GM13976 (cell line): ENCODE measurements at places on chromosomes 12 and 14.

DNA sequence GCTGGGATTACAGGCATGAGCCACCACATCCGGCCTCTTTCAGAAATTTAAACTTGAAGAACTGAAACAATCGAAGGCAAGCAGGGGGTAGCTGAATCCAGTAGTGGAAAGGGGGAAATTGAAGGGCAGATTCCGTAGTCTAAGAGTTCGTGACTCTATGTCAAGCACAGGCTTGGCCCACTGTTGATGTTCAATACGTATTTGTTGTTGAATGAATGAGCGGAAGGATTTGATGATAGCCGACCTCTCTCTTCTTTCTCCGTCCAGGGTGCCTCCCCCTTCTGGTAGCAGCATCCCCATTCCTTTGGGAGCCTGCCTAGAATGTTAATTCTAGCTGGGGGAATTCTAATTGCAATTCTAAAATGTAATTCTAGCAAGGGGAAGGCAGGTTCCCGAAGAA, 59.8 kb upstream of the MED13L start:
- DNase-seq: no peak

GRCh38 chr12:110171186-110171538, 47.0 kb downstream of the IFT81 start:
- no peak for DNase-seq

DNA sequence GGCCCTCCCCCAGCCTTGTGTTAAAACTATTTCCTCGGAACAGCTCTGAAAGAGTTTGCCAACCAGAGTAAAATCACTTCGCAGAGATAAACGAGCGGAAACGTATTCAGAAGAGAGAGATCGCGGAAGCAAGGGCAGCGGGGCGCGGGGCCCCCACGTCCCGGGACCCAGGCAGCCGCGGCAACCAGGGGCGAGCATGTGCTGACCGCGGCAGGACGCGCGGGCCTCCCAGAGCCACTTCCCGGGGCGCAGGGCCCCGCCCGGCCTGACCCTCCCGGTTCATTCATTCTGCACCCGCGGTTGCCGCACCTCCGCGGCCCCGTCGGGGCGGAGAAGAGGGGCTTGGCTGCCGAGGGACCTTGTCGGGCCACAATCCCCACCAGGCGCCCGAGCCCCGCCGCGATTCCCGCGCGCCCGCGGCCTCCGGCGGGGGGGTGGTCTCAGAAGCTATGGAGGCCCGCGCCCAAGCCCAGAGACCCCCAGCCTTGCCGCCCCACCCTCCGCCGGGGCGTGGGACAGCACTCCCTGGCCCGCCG, 598 bp downstream of the UBE2N start:
- DNase-seq: peak; percentile 44

GRCh38 chr12:121799156-121799841, 4.5 kb upstream of the SETD1B start:
- DNase-seq: peak; percentile 77

DNA sequence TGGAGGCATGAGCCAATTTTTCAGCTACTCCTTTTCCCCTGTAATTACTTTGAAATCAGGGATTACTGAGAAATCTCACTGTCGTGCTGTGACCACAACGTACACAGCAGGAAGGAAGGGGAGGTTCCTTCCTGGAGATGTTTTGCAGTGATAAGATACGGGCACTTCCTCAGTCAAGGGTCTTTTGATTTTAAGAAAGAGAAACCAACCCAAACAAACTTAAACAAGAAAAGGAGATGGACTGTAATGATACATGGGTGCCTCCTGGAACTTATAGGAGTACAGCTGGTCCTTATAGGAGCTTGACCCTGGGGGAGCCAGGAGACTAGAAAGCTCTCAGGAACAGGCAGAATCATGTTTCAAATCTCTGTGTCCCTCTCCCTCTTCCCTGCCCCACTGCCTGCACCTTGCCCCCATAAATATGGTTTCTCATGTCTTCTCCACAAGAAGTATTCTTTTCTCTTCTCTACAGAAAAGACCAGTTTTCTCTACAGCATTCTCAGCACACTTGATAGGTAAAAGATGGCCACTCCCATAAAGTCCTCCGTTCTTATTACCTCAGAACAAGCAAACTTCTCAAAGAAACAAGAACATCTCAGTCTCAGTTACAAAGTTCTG, 281.1 kb upstream of the AMIGO2 start:
- no peak for DNase-seq

GRCh38 chr12:124916374-124917134, 2.1 kb upstream of the UBC start:
- no peak for DNase-seq

- DNase-seq: no peak
These were observed 5.7 kb downstream of the PAWR start for GRCh38 chr12:79685068-79685467.

DNA sequence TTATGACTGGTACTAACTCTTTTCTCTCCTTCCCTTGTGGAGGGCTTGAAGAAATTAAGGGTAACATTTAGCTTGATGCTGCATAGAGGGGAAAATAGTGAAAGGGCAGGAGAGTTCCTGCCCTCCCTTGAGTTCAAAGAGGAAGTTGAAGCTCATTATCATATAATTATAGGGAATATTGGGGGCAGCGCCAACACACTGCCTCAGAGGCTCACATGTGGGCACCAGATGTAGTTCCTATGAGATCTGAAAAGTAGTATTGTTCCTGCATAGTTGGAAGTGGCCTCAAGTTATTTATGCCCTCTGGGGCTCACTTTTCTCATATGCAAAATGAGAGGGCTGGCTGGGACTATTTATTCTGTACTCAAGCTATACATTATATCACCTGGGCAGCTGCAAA, 33.0 kb upstream of the FGF23 start:
- no peak for DNase-seq

DNA sequence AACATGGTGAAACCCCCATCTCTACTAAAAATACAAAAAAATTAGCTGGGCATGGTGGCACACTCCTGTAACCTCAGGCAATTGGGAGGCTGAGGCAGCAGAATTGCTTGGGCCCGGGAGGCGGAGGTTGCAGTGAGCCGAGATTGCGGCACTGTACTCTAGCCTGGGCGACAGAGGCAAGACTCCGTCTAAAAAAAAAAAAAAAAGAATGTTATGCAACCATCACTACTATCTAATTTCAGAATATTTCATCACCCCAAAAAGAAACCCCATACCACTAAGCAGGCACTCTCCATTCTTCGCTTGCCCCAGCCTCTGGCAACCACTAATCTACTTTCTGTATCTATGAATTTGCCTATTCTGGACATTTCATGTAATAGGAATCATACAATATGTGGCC, 68.8 kb upstream of the AMN start:
- no peak for DNase-seq

GRCh38 chr12:20264608-20265114, 103.7 kb upstream of the PDE3A start:
- no peak for DNase-seq

- DNase-seq: no peak
These were observed 43.0 kb downstream of the PPM1H start for GRCh38 chr12:62891805-62892549.

- peak; percentile 1 for DNase-seq
These were observed 337.1 kb downstream of the TMEM121 start for GRCh38 chr14:105863296-105864108.

- DNase-seq: no peak
These were observed 3.2 kb upstream of the PYGL start for GRCh38 chr14:50947446-50947845.

DNA sequence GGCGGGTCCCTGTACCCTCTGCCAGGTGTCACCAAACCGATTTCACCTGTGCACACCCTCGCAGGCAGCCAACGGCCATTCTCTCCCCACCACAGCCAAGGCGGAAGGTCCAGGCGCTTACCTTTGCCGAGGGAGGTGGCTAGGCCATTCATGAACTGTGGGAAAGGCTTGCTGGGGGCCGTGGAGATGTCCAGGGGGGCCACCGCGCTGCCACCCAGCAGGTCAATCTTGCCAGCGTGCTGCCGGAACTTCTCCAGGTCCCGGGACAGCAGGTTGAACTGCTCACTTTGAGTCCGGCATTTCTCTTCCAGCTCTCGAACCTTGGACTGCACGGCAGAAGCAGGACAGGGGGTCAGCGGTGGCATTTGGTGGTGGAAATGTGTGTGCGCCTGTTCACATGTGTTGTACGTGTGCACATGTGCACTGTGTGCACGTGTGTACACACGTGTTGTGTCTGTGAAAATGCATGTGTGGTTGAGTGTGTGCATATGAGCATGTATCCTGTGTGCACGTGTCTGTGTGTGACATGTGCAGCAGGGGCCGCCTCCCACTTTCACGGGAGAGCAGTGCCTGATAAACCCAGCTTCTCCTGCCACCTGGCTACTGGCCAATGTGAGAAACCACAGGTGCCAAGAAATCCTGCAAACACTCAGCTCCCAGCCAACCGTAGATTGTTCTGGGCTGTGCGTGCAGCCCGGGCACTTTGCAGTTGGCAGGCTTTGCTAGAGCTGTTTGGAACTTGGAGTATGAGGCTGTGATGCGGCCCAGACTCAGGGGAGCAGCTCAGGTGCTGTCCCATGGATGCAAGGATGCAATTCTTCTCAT, 118.9 kb downstream of the PIWIL1 start:
- DNase-seq: no peak
